Activated naive CD4-positive, alpha-beta T cell (primary cell): ENCODE measurements at places on chromosomes 12 and 14.

- DNase-seq = no peak
Observed at GRCh38 chr12:84596266-84596665, 316.3 kb downstream of the SLC6A15 start.

GRCh38 chr12:50101663-50102062, 2.1 kb upstream of the GPD1 start:
- DNase-seq = no peak

DNA sequence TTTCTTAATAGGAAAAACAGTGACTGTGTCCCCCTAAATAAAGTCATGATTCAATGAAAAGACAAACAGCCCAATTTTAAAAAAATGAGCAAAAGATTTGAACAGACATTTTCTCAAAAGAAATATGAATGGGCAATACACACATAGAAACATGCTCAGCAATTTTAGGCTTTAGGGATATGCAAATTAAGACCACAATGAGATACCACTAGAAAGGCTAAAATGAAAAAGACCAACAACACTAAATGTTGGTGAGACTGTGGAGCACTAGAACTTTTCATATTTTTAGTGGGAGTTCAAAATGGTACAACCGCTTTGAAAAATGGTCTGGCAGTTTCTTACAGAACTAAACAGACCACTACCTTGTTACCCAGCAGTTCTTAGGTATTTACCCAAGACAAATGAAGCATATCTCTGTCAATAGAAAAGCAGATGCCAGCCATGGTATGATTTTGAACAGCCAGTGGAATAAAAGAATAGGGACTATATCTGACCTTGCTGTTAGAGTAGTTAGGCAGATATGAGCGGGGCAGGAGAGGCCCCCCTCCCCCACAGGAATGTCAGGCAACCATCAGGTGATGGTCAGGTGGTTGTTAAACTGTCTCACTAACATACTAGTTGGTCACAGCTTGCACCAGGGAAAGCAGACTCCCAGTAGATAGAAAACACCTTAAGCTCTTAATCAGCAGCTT, 108.8 kb downstream of the PRKCH start:
- DNase-seq = no peak

DNA sequence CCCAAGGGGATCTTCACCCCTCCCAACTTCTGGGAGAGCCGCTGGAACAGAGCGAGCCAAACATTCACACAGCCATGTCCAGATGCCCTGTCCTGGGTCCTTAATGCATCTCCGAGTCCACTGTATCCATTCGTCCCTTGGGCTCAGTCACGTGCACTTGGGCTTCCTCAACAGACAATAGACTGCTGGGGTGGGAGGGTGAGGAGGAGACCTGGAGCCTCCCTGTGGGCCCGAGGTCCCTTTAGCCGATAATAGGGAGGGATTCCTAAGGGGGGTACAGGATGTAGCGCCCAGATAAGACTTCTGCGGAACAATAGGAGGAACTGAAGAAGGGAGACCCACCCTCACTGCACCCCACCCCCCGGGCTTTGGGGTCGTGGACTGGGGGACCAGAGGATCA, 6.7 kb downstream of the ARHGEF25 start:
- no peak for DNase-seq

GRCh38 chr12:120536064-120536791, 2.1 kb downstream of the RNF10 start:
- DNase-seq = no peak

GRCh38 chr12:8045952-8046944, 13.7 kb downstream of the FOXJ2 start:
- DNase-seq = peak; percentile 50

- DNase-seq = no peak
Observed at GRCh38 chr14:100889641-100890040, 13.9 kb downstream of the RTL1 start.

DNA sequence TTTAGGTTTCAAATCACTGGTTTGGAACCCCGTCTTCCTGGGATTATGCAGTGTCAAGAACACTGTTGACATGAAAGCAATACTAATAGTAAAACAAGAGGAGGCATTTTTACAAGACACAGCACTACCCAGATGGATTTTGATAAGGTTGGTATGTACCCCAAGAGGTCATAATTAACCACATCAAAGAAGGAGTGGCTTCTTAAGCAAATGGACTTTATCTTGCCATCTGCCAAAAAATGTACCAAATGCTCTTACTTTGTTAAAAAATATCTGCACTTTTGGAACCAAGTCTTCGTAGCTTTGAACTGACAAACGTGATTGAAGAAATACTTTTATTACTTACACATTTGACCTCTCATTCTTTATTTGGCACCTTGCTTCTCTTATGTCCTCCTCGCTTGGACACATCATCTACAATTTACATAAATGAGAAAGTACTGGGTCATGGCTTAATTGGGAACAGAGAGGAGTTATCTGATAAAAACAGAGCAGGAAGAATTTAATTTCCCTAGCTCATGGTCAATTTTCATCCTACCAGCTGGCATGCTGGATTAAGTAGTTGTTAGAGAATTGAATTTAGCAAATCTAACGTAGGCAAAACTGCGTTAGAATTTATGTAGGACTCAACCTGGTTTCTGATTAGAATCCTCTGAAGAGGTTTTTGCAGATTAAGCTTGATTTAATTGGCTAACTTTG, 54.5 kb upstream of the PRICKLE1 start:
- no peak for DNase-seq

- no peak for DNase-seq
Observed at GRCh38 chr12:79662046-79662811, 28.5 kb downstream of the PAWR start.
